HFFc6 (cell line): ENCODE measurements at places on chromosomes 16 and 17.

DNA sequence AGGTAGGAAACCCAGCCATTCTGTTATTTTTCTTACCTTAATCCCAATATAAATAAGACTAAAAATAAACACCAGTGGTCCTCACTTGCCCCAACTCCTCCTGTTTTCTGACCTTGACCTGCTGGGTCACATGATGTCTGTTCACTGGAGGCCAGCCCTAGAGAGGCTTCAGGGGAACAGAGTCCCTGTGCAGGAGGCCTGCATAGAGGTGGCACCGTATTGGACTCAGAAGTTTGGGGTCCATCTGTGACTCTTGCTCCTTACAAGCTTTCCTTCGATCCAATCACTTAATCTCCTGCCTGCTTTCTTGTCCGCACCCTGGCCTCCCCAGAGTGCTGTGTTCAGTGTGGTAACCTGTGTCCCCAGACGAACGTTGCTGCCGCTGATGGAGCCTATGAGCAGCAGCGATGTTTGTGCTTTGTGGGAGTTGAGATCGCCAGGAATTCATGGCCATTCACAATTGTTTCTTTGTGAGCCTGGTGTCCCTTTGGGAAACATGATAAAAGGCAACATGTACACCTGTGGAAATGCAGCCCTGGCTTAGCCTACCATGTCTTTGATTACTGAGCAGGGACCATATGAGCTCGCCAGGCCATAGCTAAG, 4.7 kb downstream of the IGSF6 start:
- DNase-seq = no peak

- DNase-seq = no peak
These were observed 103.9 kb upstream of the NETO2 start for GRCh38 chr16:47247690-47248089.

GRCh38 chr17:39666231-39666600, 1.1 kb downstream of the TCAP start:
- no peak for DNase-seq

GRCh38 chr17:75380315-75380714, 25.2 kb downstream of the GRB2 start:
- no peak for DNase-seq

DNA sequence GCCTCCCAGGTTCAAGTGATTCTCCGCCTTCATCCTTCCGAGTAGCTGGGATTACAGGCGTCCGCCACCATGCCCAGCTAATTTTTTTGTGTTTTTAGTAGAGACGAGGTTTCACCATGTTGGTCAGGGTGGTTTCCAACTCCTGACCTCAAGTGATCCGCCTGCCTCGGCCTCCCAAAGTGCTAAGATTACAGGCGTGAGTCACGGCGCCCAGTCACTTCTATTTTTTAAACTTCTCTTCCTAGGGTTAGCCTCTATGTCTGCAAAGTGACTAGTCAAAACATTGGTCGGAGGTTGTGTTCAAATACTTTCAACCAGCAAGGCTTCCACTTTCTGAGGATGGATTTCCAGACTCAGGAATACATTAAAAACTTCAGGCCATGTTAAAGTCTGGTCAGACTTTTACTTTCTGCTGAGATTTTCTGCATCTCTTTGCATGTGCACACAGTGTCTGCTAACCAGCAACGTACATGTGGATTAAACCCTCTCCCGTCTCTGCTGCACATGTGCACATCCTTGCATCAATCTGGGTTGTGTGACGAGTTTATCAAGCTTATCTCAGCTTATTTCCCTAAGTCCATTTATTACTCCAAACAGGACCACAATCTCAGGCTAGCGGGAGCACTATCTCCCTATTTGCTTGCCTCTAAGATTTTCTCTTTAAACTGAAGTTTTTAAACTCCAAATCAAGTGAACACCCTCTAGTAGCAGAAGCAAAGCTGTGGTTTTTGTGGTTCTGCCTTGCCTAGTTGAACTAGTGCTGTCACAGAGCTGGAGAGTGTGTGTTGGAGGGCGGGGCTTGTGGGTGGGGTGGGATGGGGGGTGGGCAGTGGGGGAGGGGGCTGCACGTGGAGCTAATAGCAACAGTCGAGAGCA, 525.2 kb upstream of the GOT2 start:
- no peak for DNase-seq

DNA sequence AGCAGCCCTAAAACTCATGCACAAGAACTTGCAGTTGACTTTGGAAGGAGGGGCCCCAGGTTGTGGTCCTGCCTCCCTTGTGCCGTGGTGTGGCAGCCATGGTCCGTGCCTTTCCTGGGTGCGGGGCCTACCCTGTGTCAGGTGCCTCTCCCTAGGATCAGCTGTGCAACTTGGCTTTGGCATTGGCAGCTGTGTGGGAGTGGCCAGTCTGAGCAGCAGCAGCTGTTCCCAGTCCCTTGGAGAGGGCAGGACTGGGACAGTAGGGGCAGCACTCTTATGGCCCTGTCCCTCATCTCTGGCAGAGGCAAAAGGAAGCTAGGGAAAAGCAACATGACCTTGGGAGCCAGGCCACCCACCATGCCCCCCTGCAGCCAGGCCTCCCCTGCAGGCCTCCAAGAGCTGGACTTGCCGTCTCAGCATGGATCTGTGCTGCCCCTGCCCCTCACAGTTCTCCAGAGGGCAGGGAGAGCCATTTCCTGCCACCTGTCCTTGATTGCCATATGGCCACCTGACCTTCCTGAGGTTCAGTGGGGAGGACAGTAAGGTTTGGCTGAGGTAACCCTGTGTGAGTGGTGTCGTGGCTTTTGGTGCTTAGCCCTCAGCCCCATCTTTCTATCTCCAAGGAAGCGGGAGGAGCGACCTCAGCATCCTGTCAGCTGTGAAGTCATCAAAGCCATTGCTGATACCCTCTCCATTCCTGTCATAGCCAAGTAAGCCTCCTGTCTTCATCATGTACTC, 15.5 kb upstream of the NFATC3 start:
- no peak for DNase-seq

- peak; percentile 95 for DNase-seq
These were observed 18.8 kb downstream of the STX4 start for GRCh38 chr16:31052114-31052513.

DNA sequence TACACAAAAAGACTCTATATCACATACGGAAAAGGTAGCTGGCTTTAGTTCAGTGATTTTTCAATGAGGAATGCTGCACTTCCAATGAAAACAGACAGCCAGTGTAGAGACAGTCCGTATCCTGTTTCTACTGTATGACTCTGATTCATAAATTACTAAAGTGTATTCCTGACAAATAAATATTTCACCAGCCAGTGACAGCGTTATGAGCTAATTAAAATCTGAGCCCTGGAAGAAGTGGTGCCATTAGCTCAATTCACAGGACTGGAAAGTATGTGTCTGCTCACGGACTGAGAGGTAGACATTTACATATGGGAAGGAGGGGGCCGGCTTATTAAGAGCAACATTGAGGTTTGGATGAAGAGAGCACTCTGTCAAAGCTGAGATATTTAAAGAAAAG, 207.9 kb upstream of the RBFOX1 start:
- DNase-seq = no peak

DNA sequence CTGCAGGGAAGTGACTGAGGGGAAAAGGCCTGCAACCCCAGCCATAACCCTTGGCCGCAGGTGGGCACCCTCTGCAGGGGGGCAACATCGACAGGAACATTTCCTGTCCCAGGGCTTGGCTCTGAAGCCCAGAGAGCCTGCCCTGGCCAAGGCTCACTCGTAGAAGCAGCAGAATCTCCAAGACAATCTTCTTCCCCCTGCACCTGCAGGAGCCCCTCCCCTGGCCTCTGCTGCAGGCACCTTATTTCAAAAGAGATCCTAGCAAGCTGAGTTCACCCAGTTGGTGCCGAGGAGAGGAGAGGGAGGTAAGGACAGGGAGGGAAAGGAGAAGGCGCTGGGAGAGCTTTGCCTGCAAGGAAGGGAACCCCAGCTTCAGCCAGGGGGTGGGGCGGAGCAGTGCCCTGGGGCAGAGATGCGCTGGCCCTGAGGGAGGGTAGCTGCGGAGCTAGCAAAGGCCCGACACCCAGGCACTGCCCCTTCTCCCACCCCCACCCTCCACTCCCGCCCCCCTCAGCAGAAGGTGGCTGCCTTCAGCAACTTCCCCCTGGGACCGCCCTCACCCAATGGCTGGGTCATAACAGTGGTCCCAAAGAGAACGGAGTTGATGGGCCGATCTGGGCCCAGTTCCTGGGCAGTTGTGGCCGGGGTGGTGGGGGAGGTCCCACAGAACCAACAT, 104.3 kb upstream of the TNRC6C start:
- DNase-seq = no peak

DNA sequence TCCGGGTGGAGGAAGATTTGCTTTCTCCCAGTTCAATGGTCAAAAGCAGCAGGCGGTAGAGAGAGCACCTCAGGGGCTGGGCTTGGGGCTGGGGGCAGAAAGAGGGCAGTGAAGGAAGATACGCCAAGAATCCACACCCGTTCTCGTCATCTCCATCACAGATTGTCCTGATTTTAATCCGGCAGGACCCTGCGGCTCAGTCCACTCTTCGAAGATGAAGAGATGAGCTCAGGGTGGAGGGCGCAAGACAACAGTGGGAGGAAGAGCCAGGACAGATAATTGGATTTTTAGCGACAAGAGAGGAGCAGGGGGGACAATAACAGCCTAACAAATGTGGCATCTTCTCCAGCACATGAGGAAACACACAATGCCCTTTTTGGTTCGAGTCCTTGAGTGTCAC, 165.9 kb downstream of the SDK2 start:
- no peak for DNase-seq

DNA sequence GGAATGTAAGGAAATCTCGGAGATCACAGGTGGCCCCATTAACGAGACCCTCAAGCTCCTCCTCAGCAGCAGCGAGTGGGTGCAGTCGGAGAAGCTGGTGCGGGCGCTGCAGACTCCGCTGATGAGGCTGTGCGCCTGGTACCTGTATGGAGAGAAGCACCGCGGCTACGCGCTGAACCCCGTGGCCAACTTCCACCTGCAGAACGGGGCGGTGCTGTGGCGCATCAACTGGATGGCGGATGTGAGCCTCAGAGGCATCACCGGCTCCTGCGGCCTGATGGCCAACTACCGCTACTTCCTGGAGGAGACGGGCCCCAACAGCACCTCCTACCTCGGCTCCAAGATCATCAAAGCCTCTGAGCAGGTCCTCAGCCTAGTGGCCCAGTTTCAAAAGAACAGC, 16.2 kb downstream of the MLYCD start:
- no peak for DNase-seq

DNA sequence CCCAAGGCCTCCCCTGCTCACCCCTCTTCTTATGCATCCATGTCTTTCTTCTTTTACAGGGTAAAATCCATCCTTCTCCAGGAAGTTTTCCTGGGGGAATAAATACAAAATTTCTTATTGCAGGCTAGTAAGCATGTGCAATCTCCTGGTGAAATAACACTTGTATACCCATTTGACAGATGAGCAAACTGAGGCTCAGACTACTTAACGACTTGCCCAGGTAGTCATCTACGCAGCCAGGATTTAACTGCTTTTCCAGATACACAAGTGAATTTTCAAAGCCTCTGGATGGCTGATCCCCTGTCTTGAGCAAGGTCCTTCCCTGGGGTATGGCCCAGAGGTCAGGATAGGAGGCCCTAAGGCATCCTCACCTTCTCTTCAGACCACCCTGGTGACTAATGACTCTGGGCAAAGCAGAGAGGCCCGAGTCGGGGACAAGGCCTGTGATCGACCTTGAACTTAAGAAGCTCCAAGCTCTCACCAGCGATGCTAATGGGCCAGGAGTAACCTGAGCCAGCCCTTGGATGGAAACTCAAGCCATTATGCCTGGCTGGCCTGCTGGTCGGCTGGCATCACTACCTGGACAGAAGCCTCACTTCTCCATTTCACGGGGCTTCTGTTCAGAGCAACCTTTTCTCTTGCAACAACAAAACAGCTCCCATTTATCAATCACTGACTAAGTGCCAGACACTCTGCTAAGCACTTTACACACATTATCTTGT, 33.1 kb downstream of the ZNF423 start:
- DNase-seq = no peak

DNA sequence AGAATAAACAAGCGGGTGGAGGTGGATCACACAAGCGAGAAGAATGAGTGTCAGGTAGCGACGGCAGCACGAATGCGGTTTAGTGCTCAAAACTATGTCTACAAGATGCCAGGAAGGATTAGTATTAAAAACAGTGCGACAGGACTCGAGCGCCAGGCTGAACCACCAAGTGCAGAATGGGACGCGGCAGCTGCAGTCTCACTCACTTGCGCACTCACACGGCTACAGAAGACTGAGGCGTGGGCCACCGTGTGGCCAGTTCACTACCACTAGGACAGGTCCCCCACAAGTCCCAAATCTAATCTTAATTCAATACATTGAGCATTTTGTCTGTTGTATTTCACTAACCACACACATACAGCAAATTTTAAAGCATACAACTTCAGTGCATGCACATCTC, 35.7 kb upstream of the TRAP1 start:
- DNase-seq = no peak

GRCh38 chr17:38584350-38584925, 21.3 kb downstream of the SRCIN1 start:
- DNase-seq = peak; percentile 23

- DNase-seq = no peak
These were observed 297.7 kb downstream of the SEC14L1 start for GRCh38 chr17:77438241-77439188.

DNA sequence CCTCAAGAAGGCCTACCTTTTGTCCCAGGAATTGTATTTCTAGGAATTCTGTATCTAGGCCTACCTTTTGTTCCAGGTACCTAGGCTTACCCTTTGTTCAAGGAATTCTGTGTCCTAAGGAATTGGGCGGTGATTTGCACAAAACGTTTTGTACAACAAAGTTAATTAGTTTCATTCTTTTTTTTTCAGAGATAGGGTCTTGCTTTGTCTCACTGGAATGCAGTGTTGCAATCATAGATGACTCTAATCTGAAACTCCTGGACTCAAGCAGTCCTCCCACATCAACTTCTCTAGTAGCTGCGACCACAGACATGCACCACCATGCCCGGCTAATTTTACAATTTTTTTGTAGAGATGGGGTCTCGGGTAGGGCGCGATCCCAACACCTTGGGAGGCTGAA, 7.0 kb downstream of the CDR2L start:
- no peak for DNase-seq

- no peak for DNase-seq
These were observed 2.3 kb downstream of the ARSG start for GRCh38 chr17:68293490-68294195.

DNA sequence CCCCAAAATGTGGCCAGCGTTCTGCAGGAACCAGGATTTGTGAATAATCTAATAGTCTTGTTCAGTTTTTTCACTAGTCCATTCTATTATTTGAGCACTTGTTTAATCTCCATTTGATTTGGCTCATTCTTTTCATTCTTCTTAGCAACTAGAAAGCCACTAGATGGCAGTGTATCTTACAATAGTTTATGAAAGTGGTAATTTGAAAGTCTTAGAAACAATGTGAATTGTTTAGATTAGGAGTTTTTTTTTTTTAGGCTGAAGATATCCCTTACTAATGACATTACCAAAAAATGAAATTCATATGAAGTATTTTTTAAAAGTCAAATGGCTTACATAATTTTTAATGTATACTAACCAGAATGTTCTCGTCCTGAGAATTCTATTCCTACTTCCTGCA, 6.7 kb downstream of the ERI2 start:
- DNase-seq = peak; percentile 32

DNA sequence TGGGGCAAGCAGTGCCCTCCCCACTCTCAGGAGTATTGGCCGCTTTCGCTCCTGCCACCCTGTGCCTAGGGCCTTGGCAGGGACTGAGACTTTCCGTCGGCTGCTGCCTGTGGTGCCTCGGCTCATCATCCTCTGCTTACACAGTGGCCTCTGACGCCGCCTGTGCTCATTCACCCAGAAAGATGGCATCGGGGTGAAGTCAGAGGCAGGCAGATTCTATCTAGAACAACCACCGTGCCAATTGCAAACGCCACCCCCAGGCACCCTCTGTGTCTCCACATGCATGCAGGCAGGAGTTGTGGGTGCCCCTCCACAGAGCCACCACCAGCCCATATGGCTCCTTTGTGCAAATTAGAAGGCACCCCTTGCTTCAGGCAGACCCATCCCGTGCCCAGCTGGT, 154.2 kb upstream of the GSE1 start:
- DNase-seq = no peak
